GM12865 (cell line): ENCODE measurements at places on chromosomes 1 and 21.

DNA sequence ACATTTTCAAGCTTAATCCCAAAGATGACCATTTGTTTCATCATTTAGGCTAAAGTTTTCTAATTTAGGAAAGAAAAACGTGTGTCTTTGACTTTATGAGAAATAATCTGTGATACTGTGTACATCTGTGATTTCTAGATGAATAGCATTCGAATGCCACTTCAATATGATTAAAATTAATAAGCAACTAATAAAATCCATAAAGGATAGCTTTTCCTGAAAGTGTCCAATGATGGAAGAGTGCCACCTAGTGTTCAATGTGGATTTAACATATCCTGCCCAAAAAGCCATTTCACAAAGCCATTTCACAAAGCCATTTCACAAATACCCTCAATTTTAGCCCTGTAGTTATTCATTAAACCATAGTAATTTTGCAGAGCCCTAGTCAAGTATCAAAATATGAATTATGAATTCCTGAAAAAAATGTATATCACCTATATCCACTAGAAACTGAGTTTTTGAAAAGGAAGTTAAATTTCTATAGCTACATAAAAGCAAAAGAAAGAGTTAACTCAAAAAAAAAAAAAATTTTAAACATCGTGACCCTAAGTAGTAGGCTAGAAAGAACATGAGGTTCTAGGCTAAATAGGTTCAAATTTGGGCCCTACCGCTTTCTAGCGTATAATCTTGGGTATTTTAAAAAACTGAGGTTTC, 19.1 kb downstream of the NME7 start:
- peak; percentile 66 for DNase-seq

GRCh38 chr1:13781907-13782633, 82.1 kb downstream of the PRDM2 start:
- no peak for DNase-seq

DNA sequence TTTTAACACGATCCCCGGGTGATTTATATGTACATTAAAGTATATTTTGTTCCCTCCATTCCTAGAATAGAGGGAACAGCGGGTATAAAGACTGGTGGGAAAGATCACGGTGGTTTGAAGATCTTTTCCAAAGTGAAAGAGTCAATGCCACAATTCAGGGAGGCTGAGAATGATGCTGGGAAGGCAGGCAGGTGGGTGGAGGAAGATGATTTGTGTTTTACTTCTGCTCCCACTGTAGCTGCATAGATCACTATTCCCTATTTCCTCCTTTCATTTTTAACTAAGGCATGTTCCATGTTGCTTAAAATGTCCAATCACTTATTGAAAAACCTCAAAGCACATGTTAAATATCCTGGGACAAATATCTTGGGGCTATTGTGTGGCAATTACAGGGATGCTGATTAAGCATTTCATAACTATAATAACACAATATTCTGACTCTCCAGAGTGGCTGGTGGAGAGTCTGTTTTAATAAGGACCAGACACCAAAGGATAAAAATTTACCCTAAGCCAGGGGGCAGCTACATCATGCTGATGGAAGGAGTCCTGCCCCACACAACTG, 8.4 kb upstream of the LYST start:
- DNase-seq = no peak

DNA sequence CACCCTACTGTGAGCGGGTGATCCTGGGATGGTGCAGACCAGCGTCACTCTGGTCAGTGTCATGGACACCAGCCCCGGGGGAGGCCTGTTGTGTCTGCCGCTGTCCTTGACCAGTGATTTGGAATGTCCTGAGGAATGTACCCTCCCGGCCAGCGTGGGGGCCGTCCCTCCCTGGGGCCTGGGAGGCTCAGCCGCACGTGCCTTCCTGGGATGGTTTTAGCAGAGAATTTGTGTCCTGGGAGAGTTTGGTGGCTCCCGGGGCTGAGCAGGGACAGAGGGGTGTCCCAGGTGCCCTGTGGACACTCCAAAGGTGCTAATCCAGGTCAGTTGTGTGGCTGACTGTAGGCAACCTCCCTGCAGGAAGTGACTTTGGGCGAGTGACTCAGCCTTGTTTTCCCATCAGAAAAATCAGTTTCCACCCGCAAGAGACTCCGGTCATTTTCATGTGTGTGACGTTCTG, 6.2 kb downstream of the ARHGEF16 start:
- no peak for DNase-seq

DNA sequence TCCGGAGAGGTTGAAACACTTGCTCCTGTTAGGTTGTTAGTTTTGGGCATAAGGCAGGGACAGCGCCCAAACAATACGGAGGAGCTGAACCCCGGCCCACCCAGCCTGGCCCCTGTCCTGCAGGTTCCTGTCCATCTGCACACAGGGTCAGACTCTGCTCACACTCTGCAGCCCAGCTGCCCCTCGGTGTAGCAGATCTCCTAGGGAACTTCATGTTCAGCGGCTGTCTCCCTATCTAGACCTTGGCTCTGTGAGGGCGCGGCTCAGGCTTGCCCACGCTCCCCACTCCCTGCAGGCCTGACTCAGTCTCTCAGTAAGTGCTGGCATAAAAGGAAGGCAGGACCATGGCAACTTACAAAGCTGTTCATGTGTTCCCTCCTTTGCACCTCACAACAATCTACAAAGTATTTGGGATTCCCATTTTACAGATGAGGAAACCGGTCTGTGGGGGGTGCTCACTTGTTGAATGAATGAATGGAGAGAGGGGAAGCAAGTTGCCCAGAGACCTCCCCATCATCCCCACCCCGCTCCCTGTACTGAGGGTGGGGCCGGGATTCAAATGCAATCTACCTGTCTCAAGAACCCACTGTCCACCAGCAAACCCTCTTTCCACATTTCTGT, 26.2 kb downstream of the ACOT11 start:
- DNase-seq = no peak

GRCh38 chr1:24286246-24287010, 32.7 kb upstream of the GRHL3 start:
- no peak for DNase-seq

DNA sequence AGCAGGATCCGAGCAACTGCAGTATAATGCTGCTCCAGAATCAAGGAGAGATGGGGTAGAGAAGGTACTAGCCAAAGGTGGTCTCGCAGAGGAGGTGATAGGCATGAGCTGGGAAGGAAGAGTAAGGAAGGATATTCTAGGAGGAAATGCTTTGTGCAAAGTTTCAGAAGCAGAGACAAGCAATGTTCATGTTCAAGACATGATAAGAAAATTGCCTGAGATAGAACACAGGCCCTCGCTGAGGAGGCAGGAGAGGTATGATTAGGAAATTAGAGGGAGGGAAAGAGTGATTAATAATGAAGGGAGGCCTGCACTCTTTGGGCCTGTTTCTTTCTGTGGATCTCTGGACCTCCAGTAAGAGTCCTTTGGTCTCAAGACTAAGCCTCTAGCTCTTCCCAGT, 12.9 kb upstream of the ETV3 start:
- DNase-seq = no peak

DNA sequence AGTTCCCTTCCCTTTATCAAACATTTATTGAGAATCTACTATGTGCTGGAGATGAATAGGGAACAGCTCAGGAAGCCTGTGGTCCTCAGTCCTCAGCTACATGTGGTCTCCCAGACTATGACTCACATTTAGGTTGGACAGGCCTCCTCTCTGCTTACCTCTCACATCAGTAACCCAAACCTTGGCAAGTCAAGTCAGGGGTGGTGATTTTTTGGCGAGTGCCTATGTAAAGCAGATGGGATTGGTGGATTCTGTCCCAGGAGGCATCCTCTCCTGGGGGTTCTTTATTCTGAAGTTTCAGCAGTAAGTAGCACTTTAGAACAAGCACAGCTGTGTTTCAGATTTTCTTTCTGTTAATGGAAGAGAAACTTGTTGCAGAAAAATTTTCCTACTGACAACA, 241.3 kb downstream of the PRDM2 start:
- DNase-seq = no peak

DNA sequence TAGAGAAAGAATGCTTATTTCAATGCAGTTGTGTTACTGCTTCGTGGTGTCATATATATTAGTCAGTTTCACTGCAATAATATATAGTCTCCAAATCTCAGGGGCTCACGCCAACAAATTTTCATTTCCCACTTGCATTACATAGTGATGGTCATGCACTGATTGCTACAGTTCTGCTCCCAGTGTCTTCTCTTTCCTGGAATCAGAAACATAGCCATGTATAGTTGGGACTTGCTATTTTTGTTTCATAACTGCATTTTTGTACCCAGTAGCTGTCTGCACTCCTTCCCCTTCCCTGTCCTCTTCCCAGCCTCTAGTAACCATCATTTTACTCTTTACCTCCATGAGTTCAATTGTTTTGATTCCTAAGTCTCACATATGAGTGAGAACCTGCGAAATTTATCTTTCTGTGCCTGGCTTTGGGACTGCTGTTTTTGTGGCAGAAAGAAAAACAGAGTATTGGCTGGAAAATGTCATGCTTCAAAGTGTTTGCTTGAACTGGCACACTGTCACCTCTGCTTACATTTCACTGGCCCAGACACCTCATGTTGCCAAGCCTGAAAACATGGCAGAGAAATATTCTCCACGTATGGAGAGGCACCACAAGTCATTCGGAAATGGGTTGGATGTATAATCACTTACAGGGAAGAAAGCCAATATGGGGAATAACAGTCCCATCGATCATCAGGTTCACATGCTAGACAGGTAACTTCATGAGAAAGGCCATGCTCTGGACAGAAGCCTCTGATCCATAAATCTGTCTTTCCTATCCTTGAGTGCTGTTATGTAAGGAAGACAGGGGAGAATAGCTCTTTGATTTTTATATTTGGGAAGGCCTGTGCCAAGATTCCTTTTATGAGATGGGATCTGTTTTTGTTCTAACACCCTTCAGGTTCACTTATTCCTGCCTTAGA, 60.4 kb upstream of the BACH1 start:
- no peak for DNase-seq

DNA sequence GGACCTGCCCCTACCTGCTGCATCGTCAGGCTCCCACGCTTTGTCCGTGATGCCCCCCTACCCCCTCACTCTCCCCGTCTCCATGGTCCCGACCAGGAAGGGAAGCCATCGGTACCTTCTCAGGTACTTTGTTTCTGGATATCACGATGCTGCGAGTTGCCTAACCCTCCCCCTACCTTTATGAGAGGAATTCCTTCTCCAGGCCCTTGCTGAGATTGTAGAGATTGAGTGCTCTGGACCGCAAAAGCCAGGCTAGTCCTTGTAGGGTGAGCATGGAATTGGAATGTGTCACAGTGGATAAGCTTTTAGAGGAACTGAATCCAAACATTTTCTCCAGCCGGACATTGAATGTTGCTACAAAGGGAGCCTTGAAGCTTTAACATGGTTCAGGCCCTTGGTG, 8.9 kb downstream of the SPATA46 start:
- no peak for DNase-seq

- no peak for DNase-seq
Measured at GRCh38 chr1:93453911-93454310, 6.0 kb downstream of the FNBP1L start.

GRCh38 chr1:7586031-7586941, 184.8 kb upstream of the VAMP3 start:
- DNase-seq = no peak

GRCh38 chr1:29546496-29546895, 310.2 kb downstream of the PTPRU start:
- DNase-seq = no peak

DNA sequence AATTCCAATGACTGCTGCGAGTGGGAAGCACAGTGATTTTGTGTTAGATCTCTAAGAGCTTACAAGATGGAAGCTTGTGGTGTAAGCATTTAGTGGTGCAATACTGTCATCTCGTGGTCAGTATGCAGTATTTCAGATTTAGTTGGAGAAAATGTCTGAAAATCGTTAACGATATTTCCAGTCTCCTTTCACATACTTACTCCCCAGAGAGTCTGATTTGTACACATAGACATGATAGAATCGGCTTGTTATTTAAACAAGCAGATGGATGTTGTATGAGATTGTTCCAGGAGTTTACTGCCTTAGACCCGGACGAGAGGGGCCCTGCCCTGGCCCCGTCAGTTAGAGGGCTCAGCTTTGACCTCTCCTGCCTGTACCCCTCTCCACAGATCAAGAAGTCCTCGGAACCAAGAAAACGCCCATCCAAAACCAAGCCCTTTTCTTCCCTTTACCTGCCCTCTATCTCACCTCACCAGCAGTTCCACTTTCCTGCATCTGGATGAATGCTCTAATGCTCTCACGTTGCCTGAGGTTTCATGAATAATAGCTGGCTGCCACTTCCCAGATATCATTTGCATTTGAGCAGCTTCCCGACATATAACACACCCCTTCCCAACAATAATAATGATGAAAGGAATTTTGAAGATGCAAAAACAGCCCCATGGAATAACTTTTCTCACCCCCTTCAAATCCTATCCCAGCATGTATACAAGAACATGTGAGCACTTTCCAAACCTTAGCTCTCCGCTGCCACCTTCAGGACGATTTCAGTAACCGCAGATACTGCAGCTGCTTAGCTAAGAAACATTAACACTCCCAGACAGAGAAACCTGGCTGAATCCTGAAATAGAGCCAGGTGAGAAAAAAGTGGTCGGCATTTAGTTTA, 247.3 kb downstream of the LTN1 start:
- DNase-seq = peak; percentile 84

- no peak for DNase-seq
Measured at GRCh38 chr1:164337394-164337793, 221.6 kb upstream of the PBX1 start.

- no peak for DNase-seq
Measured at GRCh38 chr1:226525750-226526149, 22.8 kb upstream of the STUM start.

DNA sequence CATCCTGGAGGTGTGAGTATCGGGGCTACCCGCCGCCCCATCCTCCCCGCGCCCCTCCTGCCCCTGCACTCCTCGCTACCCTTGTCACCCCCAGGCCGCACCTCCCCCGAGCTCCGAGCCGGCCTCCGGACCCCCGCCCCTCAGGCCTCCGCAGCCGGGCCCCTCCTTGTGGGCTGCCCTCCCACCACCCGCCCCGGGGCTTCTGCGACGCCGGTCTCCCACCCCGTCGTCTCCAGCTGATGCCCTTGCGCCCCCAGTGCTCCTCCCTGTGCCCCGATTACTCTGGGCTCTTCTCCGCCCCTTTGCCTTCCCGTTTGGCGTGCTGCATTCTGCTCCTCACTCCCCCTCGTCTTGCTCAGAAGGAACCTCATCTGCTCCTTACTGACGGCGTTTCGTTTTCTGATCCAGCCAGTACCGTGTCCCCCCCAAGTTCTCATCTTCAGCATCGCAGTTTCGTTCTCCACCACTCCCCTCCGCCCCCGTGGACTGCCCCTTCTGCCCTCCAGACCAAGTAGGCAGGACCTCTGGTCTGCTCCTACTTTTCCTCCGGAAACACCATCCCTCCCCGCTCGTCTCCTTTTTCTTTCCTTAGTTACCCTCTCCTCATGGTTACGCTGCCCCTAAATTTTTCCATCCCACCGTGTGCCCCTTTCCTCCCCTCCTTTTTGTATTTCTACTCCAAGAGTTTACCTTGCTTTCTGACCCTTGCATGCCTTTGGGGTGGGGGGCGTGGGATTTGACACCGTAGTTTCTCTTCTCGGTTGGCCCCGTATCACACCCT, 841 bp downstream of the SNX27 start:
- DNase-seq = peak; percentile 51

- no peak for DNase-seq
Measured at GRCh38 chr1:55184859-55185258, 30.3 kb downstream of the USP24 start.
